ENCODE measurements at places on chromosomes 6 and 20.
A peak's percentile ranks its signal among the peaks of the same experiment; 100 is the strongest.

DNA sequence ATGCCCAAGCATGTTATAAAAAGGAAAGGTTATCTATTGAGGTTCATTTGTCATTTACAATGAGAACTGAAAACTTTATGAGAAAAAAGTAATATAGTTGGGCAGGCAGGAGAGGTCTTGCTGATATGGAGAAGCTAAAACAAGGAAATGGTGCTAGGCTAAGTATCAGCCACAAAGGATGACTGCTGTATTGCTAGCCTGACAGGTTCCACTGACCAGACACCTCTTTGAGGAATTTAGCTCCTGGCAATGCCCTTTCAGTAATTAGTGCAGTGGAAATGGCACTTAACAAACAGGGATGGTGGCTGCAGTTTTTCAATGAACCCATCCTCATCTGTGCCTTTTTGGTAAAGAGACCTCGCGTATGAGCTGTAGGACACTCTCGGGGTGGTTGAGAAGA is 284.4 kb downstream of the ZFAND3 start:
- no peak for DNase-seq

DNA sequence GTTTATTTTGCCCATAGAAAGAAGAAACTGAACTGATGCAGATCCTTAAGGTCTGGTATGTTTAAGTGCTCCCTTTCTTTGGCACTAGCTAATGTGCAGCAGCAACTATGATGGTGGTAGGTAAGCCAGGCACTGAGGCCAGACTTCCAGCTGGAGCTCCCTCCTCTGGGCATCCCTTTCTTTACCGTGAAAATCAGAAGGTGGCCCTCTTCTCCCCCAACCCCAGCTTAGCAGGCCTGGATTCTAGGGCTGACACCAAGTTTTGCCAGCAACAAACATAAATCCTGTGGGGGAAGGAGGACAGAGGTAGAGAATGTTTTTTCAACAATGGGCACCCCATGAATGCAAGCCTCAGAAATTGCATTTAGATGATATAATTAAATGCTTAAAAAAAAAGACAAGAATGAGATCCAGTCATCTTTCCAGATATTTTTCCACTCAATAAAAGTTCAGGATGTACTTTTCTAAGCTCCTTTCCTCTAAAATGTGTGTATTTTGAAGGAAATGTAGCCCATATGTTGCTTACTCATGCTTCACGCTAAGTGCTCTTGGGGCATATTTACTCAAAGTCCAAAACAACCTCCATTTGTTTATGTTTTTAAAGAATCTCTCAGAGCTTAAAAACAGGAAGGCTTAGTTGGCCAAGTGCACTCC is 123.9 kb upstream of the NXT1 start:
- no peak for DNase-seq

- peak; percentile 57 for DNase-seq
Measured at GRCh38 chr6:75601304-75602245, at the start of gene SENP6. SENP6 (plus strand) TSS chr6:75601880; CDS start chr6:75602525, 645 bp downstream.

- no peak for DNase-seq
Measured at GRCh38 chr20:10721976-10722375, 48.2 kb upstream of the JAG1 start.

- DNase-seq, result no peak
Measured at GRCh38 chr6:17015551-17016381, 86.1 kb upstream of the STMND1 start.

GRCh38 chr6:35396991-35397390 is 54.6 kb downstream of the PPARD start:
- no peak for DNase-seq

DNA sequence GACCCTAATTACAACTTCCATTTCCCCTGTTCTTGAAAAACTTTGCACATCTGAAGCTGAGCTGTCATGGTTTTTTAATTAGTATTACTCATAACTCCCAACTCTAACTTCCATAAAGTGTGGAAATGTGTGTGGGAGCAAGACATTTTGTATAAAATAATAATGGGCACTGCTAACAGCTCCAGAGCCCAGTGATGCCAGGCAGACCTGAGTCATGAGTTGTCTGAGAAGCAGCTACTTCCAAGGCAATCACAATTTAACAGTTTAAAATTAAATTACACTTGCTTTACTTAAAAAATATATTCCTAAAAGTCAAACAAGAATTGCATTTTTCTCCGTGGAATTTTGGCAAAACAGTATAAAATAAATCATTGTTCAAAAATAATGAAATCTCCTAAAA is 6.4 kb downstream of the SLC2A12 start:
- no peak for DNase-seq

- DNase-seq, result peak; percentile 49
Measured at GRCh38 chr6:125363039-125363823, 61.5 kb upstream of the HDDC2 start.

GRCh38 chr6:26576407-26576843 is 20.3 kb upstream of the ABT1 start:
- DNase-seq, result no peak

DNA sequence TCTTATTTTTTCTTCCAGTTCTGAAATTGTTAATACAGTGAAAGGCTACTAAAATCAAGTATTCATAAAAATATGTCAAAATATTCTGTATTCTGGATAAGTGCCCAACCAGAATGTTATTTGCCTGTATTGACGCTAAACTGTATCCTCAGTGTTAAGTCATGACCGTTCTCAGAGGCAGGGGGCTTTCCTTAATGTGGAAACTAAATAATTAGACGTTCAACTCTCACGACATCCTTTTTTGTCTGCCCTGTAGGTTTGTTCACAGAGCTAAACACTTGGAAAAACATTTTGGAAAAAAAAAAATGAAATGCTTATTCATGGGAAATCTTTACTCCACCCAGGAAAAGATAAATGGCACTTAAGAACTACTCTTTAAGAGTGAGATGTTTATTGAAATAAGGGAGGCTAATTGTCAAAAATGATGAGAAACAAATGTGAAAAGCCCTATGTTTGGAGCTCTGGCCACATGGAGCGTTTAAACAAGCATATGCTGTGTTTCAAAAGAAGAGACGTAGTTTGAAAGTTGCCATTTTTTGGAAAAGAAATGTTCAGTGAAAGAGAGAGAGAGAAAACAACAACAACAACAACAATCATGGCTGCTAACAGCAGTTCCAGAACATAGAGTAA is 453.1 kb upstream of the MARCKS start:
- DNase-seq, result no peak

DNA sequence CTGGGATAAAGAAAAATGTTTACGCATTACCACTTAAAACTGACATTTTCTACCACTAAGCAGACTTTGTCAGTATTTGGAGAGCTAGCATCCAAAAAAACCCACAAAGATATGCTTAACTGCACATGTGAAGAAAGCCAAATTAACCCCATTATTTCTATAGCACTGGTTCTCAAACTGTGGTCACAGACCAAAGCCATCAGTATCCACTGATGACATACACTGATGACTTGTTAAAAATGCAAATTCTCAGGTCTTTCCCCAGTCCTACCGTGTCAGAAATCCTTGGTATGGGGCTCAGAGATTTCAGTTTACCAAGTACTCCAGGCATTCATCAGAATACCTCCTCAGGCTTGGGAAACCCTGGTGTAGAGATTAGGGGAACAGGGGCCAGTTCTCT is 230.2 kb downstream of the PTPRK start:
- no peak for DNase-seq

DNA sequence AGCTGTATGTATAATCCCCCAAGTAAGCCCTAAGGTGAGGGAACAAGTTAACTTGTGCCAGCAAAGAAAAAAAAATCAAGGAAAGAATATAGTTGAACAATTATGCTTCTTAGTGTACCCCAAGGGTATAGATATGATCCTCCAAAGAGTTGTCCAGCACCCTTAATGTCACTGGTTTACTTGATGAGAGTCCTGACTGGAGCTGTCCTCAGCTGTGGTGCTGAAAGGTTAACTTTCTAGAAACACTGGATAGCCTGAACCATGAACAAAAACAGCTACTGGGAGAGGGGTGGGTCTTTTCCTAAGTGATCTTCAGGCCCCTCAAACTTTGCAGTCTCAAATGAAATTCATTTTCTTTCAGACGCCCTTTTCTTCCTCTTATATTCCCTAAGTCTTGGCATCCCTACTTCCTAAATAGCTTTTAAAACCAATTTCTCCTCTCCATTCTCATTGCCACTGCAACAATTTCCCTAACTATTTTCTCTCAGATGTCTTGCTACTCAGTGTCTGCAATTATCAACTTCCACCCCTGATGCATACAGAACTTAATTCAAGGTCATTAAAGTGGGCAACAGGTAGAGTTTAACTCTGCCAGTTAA is 83.5 kb upstream of the PROKR2 start:
- no peak for DNase-seq

- DNase-seq, result no peak
Measured at GRCh38 chr6:135810486-135810885, 41.0 kb upstream of the PDE7B start.

DNA sequence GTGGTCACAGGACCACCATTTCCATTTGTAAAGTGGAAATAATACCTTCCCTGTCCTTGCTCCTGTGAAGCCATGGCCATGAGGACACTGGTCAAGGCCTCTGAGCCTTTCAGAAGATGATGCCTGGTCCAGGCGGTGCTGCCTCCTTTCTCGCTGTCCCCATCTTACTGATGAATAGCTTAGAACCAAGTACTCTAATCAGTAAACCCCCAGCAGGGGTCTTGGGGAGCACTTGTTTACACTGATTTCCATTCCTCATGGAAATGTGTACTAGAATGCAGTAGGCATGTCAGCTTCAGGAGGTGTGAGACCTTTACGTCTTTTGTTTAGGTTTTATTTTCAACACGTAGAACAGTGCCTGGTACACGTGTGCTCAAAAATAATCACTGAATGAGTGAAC is 75.1 kb downstream of the DZANK1 start:
- DNase-seq, result no peak

- no peak for DNase-seq
Measured at GRCh38 chr6:168156742-168157265, 77.8 kb upstream of the FRMD1 start.

- no peak for DNase-seq
Measured at GRCh38 chr6:46715141-46715540, 20.0 kb downstream of the PLA2G7 start.

GRCh38 chr6:6609450-6609849 is 20.9 kb downstream of the LY86 start:
- DNase-seq, result no peak

DNA sequence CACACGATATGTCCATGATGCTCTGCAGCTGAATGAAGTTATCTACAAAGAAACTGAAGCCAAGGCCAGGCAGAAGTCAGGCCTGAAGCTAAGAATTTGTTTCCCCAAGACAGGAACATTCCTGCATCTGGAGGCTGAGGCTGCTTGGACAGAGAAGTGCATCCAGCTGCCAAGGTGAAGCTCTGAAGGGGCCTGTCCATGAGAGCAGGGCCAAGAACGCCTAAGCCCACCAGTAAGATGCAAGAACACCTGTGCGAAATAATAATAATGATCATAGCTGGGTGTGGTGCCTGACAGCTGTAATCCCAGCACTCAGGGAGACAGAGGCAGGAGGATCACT is 37.7 kb upstream of the B4GALT5 start:
- DNase-seq, result no peak
